ENCODE measurements at places on chromosomes 1 and 21.

GRCh38 chr1:180188684-180189175, 34.1 kb downstream of the QSOX1 start:
- DNase-seq, result no peak

- no peak for DNase-seq
Observed at GRCh38 chr1:62720946-62721554, 32.9 kb upstream of the DOCK7 start.

- DNase-seq, result no peak
Observed at GRCh38 chr21:27953340-27954045, 986.6 kb upstream of the ADAMTS5 start.

DNA sequence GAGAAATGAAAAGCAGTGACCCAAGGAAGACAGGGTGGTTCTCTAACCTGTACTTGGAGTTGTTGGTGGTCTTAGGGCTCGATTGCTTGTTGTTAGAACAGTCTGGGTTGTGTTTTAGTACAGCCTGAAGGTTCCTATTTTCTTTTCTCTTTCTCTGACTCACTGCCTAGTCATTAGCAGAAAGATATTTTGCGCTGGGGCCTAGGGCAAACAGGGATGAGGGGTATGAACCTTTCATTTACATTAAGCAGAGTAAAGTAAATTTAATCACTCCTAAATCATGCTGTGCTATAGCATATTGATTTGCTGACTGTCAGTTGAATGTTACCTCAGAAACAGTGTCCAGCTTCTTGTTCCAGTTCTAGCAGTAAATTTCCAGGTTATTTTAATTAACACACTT, 197.2 kb downstream of the RWDD3 start:
- no peak for DNase-seq

DNA sequence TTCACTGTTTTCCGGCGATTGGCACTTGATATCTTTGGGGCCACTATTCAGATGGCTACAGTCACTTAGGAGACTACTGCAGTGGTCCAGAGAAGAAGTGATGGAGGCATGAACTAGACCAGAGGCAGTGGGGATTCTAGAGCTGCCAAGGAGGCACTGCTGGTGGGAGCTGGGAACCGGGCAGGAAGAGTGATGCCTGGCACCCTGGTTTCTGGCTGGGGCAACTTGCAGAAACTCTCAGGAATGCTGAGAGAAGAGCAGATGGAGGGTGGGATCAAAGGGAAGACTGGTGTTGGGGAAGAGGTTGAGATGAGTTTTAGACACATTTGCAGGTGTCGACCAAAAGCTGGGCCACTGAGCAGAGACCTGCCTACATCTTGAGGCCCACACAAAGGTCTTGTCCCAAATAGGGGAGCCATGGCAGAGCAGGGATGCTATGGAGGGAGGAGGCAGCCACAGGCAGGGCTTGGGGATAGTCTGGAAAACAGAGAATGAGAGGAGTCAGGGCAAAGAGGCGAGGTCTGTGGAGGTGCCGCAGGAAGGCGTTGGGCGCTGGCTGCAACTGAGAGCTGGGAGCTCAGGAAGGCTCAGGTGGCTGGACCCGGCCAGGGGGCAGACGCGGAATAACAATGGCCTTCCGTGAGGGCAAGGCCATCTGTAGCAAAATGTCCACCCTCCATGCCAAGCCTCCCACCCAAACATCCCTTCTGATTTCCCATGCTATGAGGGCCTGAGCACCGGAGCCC, 118.9 kb downstream of the TOMM20 start:
- no peak for DNase-seq

- no peak for DNase-seq
Observed at GRCh38 chr1:205350124-205350523, 6.6 kb downstream of the KLHDC8A start.

- no peak for DNase-seq
Observed at GRCh38 chr1:108551137-108551862, 8.6 kb upstream of the EEIG2 start.
